ENCODE measurements at places on chromosomes 7 and 10. TPM values are rescaled to one million over a fixed set of nuclear protein-coding genes. Genes with fewer than 3 reads are reported as not detected.

DNA sequence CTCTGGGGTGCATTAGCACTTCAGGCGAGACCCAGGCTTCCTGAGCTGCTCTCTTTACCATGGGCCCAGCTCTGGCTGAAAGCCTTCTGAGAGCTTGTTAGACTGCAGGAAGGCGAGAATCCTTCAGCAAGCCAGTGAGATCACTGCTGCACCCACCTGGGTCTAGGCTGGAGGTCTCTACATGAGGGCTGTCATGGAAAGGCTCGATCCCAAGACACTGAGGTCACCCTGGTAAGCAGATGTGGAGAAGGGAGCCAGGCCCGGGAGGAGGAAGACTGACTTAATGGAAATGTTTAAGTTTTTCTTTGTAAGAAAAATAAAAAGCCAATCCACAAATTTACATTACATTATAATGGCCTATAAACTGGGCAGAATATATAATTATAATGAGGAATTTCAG is 684.5 kb downstream of the TNS3 start:
- no peaks in the 10 kb centered on the region for H3K36me3 ChIP-seq
- H3K4me1 ChIP-seq, result no peaks in the 10 kb centered on the region
- H3K27me3 ChIP-seq, result no peaks in the 10 kb centered on the region
- no peak overlapping the region for H3K4me3 ChIP-seq
- no peak overlapping the region for H3K27ac ChIP-seq
- no peak for DNase-seq

Gene CYP2C9
- not detected for total RNA-seq

- no peaks in the 10 kb centered on the region for H3K27me3 ChIP-seq
- H3K27ac ChIP-seq, result no peak overlapping the region
- no peak for DNase-seq
- H3K36me3 ChIP-seq, result no peaks in the 10 kb centered on the region
Observed at GRCh38 chr10:12334186-12334530, 15.2 kb upstream of the CAMK1D start.

- no peaks in the 10 kb centered on the region for H3K27me3 ChIP-seq
- no peak overlapping the region for H3K27ac ChIP-seq
- no peak for DNase-seq
- no peaks in the 10 kb centered on the region for H3K4me1 ChIP-seq
Observed at GRCh38 chr7:44222776-44223261, 22.0 kb downstream of the YKT6 start.

GRCh38 chr7:105473163-105473562 is 48.9 kb downstream of the PUS7 start:
- H3K4me3 ChIP-seq, result no peak overlapping the region
- H3K27me3 ChIP-seq, result no peaks in the 10 kb centered on the region
- no peaks in the 10 kb centered on the region for H3K4me1 ChIP-seq
- H3K36me3 ChIP-seq, result peaks cover 12% of the 10 kb centered on the region
- H3K27ac ChIP-seq, result no peak overlapping the region
- DNase-seq, result no peak

GRCh38 chr7:87038993-87039690 is 20.3 kb downstream of the ELAPOR2 start:
- H3K4me3 ChIP-seq, result peak overlapping the region; percentile 69
- peak overlapping the region; percentile 71 for H3K27ac ChIP-seq
- H3K4me1 ChIP-seq, result no peaks in the 10 kb centered on the region
- no peak for DNase-seq
- peaks cover 5% of the 10 kb centered on the region for H3K27me3 ChIP-seq
- H3K36me3 ChIP-seq, result no peaks in the 10 kb centered on the region

DNA sequence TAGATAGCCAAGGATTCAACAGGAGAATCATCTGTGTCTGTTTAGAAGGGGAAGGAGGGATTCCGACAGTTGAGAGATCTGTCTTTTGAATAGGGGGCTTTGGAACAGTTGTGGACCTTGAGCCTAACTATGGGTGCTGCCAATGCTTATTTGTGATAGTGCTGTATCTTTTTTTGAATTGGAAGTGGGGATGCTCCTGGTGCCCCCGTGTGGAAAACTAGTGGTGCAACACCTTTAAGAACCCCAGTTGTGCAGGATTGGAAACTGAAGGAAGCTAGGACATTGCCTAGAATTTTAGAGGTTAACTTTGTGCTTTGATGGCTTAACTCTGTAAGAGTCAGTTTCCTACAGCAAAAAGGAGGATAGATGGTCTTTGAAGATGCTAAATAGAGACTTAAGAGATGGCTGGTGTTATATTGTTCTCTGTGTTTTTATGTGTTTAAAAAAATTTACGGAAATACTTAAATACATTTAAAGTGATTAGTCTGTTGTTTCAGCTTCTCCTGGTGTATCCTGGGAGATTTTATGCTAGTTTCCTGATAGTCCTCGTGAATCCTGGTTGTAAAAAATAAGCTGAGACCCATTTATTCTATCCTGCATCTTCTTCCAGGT is 69.3 kb downstream of the AP3M1 start:
- H3K36me3 ChIP-seq, result peaks cover 31% of the 10 kb centered on the region
- H3K4me3 ChIP-seq, result no peak overlapping the region
- peak; percentile 58 for DNase-seq
- no peak overlapping the region for H3K27ac ChIP-seq
- peaks cover 35% of the 10 kb centered on the region for H3K4me1 ChIP-seq
- H3K27me3 ChIP-seq, result no peaks in the 10 kb centered on the region

DNA sequence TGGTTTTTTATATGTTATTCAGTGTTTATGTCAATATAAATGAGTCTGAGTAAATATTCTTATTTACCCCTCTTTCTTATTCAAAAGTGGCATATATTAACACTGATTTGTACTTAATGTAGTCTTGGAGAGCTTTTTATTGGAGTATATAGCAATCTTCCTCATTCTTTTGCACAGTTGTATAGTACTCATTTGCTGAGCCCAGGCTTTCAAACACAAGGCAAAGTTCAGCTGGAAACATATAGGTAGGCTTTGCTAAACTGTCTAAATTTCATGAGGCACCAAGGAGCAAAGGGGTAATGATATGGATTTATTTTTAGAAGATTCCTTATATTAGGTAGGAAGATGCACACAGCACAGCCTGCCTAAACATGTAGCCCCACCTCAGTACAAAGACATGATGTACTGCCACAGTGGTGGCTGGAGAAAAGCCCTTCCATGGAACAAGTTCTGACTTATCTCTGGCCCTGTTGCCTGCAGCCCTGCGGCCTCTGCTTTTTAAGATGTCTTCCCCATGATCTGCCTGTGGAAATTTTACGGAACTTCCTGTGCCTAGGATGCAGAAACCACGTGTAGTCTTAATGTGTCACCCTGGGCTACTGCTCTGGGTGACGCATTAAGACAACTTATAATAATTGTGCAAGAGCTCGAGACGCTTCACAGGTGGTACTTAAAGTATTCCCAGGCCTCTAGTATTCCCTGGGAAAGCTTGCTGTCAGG is 9.6 kb upstream of the PDCD4 start:
- H3K36me3 ChIP-seq, result peaks cover 13% of the 10 kb centered on the region
- no peak for DNase-seq
- H3K4me1 ChIP-seq, result peaks cover 98% of the 10 kb centered on the region
- H3K27ac ChIP-seq, result peak overlapping the region; percentile 71

DNA sequence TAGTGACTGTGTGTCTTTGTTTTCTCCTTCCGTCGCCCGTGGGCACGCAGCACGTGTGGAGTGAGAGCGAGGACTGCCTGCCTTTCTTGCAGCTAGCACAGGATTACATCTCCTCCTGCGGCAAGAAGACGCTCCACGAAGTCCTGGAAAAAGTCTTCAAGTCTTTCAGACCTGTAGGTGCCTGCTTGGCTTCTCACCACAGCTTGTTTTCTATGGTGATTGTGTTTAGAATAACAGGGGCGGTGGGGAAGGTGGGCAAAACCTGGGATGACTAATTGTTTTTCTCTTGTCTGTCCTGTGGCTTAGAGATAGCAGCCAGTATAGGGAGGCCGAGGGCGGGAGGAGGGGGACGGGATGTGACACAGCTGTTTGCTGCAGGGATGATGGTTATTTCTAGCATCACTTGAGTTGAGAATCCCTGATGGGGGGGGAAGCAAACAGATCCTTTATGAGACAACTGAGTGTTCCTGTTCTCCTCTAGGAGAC is 11.4 kb downstream of the MTURN start:
- H3K36me3 ChIP-seq, result peaks cover 3% of the 10 kb centered on the region
- H3K4me1 ChIP-seq, result peaks cover 7% of the 10 kb centered on the region
- H3K27ac ChIP-seq, result no peak overlapping the region
- no peaks in the 10 kb centered on the region for H3K27me3 ChIP-seq

GRCh38 chr10:114810926-114811325 is 10.7 kb upstream of the FHIP2A start:
- H3K27ac ChIP-seq, result peak overlapping the region; percentile 88
- peaks cover 5% of the 10 kb centered on the region for H3K27me3 ChIP-seq
- peaks cover 8% of the 10 kb centered on the region for H3K36me3 ChIP-seq
- DNase-seq, result peak; percentile 20

DNA sequence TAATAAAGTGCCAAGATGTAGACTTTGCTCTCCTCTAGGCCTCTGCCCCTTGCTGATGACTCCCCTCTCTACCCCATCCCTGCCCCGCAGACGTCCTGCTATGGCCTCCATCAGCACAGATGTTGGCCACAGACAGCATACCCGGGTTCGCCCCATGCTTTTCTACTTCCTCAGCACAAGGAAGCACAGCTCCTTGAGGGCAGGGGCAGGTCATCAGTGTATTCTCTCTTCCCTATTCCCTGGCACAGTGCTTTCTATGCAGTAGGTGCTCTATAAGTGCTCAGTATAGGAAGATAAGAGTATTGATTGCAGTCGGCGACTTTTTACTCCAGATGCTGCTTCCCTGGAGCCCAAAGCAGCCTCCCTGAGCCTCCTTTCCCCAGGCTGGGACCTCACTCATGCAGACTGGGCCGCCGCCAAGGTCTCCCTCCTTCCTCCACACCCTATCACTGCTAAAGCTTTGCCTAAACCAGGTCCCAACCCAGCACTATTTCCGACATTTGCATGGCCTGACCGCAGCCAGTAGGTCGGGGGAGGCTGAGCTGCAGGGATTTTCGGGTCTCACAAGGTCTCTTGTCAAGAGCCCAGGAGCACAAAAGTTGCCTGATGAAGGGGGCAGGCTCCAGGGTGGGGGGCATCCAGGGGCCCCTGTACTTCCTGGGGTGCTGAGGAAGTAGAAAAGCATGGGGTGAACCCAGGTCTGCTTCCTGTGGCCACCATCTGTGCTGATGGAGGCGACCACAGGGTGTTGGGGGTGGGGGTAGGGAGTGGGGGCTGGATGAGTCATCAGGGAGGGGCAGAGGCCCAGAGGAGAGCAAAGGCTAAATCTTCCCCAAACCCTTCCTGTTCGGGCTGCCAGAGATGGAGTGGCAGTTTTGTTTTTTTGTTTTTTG is 8.0 kb downstream of the CALHM3 start:
- peak; percentile 88 for DNase-seq
- H3K4me3 ChIP-seq, result peak overlapping the region; percentile 60
- peak overlapping the region; percentile 97 for H3K27ac ChIP-seq
- peaks cover 3% of the 10 kb centered on the region for H3K27me3 ChIP-seq
- H3K36me3 ChIP-seq, result peaks cover 16% of the 10 kb centered on the region

Gene RAB19
- total RNA-seq, result 7.2 TPM

- DNase-seq, result no peak
- peaks cover 13% of the 10 kb centered on the region for H3K36me3 ChIP-seq
- no peaks in the 10 kb centered on the region for H3K27me3 ChIP-seq
- no peaks in the 10 kb centered on the region for H3K4me1 ChIP-seq
- no peak overlapping the region for H3K27ac ChIP-seq
Observed at GRCh38 chr7:139591550-139592195, 68.2 kb downstream of the CLEC2L start.

DNA sequence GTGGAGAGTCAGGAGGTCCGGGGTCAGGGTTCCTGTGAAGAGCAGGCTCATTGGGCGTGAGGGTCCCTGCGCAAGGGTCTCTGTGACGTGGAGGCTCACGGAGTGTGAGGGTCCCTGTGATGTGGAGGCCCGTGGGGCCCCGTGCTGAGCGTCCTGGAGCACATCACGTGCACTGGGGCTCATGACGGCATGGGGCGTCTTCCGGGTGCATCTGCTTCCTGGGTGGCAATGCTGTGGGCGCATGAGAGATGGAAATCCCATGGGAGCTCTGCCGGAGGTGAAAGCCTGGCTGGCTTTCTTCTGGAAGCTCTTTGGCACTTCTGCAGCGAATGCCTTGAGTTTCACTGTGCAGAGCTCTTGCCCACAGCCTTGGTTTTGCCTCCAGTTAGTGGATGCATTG is 71.4 kb downstream of the WDR37 start:
- peak overlapping the region; percentile 10 for H3K27ac ChIP-seq
- no peaks in the 10 kb centered on the region for H3K27me3 ChIP-seq
- no peak for DNase-seq
- H3K4me1 ChIP-seq, result peaks cover 11% of the 10 kb centered on the region
- H3K36me3 ChIP-seq, result peaks cover 67% of the 10 kb centered on the region
- no peak overlapping the region for H3K4me3 ChIP-seq

Gene GUSB
- total RNA-seq, result 63.3 TPM
